ENCODE measurements at places on chromosomes 2 and 18.

- DNase-seq, result no peak
Measured at GRCh38 chr18:4454537-4455112, 482 bp downstream of the DLGAP1 start.

- DNase-seq, result peak; percentile 63
Measured at GRCh38 chr2:128623776-128624761, 305.4 kb upstream of the HS6ST1 start.

- no peak for DNase-seq
Measured at GRCh38 chr18:55243857-55244256, 284.6 kb upstream of the CCDC68 start.

- no peak for DNase-seq
Measured at GRCh38 chr2:47238638-47239037, 83.5 kb upstream of the STPG4 start.

GRCh38 chr2:37982147-37982582 is 57.1 kb downstream of the RMDN2 start:
- peak; percentile 55 for DNase-seq

- DNase-seq, result no peak
Measured at GRCh38 chr2:133475610-133476009, 92.7 kb downstream of the NCKAP5 start.

GRCh38 chr2:11109002-11109401 is 46.3 kb upstream of the SLC66A3 start:
- no peak for DNase-seq

DNA sequence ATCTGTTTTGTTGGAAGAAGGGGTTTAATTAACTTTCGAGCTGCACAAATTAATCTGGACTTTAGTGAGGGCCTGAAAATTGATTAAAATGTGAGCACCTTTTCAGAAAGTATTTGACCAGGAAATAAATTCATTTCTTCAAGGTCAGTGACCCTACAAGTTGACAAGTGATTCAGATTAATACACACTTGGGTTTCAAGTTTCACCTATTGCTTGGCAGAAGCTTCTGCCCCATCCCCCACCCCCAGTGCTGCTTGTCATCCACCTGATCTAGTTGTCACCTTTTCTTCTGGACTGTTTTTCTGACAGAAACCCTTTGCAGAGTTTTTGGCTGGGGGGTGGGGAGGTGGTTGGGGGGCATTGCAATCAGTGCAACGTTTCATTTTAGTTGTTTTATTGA is 46.2 kb downstream of the RPRM start:
- DNase-seq, result no peak

DNA sequence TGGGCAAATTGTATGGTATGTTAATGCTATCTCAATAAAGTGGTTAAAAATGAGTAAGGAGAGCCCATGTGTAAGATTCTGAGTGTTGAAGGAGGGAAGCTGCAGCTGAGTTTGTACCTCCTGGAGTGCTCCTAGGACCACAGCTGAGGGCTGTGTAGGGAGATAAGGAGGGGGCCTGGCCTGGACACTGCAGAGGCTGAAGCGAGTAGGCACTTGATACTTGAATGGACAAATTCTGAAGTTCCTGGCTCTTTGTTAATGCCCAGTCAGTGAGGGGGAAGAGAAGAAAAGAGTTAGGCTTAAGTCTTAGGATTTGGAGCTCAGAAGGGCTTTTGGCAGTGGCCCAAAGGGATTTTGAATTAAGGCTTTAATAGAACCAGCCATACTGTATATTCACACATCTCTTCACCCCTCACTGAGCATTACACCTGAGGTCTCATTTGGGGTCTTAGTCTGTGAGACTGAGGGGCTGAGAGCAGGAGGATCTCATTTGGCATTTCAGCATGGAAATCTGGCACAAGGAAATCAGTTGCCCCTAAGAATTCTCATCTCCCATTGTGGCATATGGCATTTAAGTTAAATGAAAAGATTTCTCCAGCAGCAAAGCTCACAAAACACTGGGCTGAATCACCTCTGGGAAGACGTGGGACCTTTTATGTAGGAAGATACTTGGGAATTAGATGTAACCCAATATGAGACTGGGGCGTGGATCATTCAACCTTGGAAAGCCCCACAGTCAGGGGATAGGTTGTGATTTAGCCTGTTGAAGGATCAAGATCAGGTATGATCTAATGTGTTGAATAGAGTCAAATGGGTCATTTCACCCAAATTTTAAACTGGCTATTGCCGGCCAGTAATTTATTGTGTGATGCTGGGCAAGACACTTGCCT is 46.8 kb downstream of the LIPG start:
- no peak for DNase-seq

DNA sequence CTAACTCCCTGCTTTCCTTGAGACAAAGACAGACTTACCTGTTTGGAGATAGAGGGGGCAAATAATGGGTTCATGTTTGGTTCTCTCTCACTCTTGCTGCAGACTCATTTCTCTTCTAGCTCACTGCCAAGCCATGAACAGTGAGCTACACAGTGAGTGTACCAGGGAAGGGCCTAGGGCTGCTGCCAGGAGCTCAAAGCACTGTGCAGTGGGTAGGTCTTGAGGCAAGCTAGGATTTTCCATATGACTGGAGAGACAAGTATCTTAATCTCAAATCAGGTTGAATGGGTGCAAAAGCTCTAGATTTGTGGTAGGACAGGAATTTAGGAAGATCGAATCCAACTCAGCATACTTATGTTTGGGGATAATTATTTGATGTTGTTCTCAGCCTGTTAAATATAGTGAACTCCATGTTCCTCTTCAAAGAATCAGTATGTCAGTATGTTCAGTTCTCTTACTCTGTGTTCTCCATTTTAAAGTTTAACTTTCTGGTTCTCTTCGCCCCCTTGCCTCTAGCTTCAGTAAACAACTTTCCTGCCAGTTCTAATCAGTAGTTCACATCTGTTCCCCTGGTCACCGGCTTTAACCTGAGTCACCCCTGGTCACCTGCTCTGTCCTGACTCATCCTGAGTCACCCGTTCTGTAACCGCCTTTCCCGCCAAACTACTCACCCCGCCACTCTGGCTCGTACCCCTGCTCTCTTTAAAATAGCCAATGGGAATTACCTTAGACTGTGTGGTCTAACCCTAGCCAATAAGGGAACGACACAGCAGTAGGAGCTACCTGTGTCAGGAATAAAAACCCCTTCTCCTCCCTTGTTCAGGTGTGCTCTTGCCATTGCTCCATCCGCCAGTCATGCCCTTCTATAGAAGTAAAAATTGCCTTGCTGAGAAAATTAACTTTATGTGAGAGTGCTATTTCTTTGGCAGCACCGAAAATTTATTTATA is 21.9 kb downstream of the SLC25A52 start:
- no peak for DNase-seq

GRCh38 chr2:120985174-120985996 is 249.7 kb downstream of the GLI2 start:
- DNase-seq, result no peak

DNA sequence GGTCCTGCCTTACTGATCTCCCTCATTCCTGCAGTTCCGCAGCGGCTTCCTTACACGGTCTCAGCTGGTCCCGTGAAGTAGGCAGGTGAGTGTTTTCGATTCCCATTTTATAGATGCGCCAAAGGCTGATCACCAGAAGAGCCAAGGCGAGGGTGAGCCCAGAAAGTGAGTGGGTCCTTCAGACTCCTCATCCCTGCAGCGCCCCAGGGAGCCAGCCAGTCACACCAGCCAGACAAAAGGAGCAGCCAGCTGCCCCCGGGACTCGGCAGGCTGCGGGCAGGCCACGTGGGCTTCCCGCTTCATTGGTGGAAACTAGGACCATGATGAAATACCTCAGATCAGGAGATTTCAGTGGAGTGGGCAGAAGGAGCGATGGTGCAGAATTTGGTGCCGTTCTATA is 85.9 kb downstream of the SMAD7 start:
- DNase-seq, result no peak

GRCh38 chr2:58870704-58871103 is 629.6 kb upstream of the FANCL start:
- peak; percentile 6 for DNase-seq

- DNase-seq, result no peak
Measured at GRCh38 chr2:4020649-4021048, 317.3 kb downstream of the DCDC2C start.

DNA sequence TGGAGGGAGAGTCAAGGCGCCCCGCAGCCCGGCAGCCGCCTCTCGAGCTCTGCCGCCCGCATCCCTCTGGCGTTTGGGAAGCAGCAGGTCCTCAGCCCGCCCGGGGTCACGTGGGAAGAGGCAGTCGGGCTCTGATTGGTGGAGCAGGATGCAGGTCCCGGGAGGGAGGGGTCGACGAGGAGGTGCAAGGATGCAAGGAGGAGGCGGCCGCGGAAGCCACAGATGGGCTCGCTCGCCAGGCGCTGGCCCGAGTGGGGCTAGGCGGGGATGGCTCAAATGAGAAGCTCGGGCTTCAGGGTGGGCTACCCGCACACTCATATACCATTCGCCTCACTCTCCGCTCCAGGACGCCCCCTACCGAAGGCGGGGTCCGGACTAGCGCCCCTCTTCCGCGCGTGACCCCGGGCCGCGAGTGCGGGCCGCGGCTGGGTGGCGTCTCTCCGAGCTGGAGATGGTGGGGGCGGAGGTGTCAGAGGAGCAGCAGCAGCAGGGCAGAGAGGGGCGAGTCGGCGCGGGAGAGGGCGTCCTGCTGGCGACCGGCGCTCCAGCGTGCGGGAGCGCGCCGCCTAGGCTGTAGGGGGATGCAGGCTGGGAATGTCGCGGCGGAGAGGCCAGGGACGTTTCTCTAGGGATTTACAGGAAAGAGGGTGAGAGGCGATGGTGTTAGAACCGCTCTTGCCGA is at the start of gene TMEFF2:
TSS of gene TMEFF2 (minus strand) at position 68 of the 682 bp plus-strand sequence. CDS start 409 bp downstream, outside the sequence.
- DNase-seq, result peak; percentile 68

- no peak for DNase-seq
Measured at GRCh38 chr2:40466332-40466906, 14.5 kb upstream of the SLC8A1 start.

- no peak for DNase-seq
Measured at GRCh38 chr2:197437380-197437779, 2.6 kb upstream of the SF3B1 start.

GRCh38 chr2:219514196-219514761 is at the start of gene ASIC4:
Gene ASIC4 (plus strand): TSS chr2:219514482. CDS start chr2:219514725, 243 bp downstream.
- DNase-seq, result no peak

DNA sequence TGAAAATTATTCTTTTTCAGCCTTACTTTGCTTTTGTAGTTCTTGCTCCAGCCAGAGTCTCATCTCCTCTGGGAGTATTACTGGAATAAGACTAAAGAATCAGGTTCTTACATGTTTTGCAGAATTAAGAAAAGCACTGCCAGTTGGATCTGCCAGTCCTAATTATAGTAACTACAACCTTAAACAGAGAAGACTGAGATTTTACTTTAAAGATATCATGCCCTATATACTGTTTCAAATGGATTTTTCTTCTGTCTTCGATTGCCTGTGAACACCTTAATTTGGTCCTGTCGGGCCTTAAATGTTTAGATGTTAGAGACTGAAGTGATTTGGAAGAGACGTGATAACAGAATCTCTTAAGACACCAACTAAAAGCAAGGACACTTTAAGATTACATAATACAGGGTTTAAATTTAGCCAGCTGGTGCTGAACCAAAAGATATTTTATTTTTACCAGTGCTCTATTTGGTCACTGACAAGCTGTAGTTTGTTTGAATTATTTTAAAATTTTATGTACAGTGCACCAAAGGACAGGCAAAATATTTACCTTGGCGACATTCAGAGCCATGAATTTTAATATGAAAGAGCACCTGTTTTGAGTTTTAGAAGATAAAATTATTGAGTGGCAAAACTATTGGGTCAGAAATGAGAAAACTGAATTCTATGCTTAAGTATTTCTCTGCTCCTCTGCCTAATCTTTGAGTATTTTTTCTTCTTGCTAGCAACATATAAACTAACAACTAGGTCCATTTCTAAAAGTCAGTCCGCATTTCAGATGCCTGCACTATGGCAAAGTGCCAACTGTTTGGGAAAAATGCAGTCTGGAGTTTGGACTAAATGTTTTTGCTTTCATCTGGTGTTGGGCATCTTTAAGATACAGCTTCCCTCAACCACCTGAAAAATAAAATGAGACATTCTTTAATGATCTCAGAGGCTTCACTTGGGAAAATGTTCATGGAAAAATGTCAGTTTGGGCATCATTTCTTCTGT is 300.0 kb downstream of the XIRP2 start:
- DNase-seq, result no peak

DNA sequence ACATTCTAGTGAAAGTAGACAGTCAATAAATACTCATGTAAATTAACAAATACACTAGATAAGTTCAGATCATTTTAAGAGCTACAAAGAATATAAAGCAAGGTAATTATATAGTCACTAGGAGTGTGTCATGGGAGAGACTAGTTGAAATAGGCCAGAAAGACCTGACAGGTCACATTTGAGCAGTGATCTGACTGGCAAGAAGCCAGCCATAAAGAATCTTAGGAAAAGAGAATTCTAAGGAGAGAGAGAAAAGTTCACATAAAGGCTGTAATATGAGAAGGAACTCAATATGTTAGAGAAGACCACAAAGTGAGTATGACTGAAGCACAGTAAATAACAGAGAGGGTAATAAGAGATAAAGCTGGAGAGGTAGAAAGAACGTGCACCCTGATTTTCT is 31.2 kb downstream of the VSNL1 start:
- DNase-seq, result no peak

DNA sequence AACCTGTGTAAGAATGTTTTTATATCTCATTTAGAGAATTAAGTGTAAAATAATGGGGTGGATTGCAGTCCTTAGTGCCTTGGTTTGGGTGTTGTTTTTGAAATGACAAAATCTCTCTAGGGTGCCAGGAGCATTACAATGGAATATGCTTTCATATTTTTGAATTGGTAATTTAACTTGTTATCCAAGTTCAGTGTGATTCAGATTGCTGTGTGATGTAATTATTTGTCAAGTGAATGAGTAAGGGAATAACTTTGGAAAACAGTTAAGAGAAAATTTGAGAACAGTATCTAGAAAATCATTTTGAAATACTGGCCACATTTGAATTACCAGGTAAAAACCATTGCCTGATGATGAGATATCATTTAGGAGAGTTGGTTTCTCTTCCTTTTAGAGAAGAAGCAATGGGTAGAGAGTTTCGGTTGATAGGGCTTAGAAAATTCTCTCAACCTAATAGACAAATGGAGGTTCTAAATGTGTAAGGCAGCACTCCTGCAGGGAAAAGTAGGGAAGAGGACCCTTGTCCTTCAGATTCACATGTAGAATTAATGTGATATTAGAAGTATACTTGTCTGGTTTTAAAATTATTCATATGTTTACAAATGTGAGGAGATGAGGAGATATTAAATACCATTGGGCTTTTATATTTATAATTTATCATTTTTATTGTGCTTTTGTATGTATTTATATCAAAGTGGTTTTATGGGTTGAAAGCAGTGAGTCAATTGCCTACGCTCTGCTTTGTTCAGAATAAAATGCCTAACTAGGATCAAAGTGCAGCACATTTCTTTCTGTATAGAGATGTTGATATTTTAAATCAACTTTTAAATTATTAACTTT is 124.8 kb downstream of the PHLPP1 start:
- no peak for DNase-seq

DNA sequence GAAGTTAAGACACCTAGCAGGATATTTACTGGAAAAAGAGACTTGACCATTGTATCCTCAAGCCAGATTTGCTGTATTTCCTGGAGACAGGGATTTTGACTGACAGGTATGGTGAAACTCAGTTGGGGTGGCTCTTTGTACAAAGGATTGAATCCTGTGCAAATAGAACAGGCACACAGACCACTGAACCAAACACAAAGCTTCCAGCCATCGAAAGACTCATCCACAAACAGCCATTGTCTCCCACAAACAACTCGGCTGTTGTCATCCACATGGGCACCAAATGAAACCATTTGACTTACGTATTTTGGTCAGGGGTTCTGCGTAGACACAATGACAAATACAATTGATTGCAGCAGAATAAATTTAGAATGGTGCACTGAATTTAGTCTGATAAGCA is 15.9 kb downstream of the RNF152 start:
- no peak for DNase-seq
